ENCODE measurements at places on chromosomes 16 and 17.

GRCh38 chr17:81295676-81296381 is 722 bp upstream of the SLC38A10 start:
- H3K4me3 ChIP-seq, result peak overlapping the region; percentile 94
- H3K4me1 ChIP-seq, result peaks cover 30% of the 10 kb centered on the region
- DNase-seq, result no peak
- H3K27me3 ChIP-seq, result no peaks in the 10 kb centered on the region
- peak overlapping the region; percentile 98 for H3K27ac ChIP-seq

GRCh38 chr17:17533901-17534441 is 37.8 kb upstream of the RASD1 start:
- no peaks in the 10 kb centered on the region for H3K36me3 ChIP-seq
- H3K4me3 ChIP-seq, result no peak overlapping the region

GRCh38 chr17:50939795-50940684 is 73.9 kb upstream of the TOB1 start:
- no peak for DNase-seq
- H3K27ac ChIP-seq, result no peak overlapping the region
- H3K4me3 ChIP-seq, result no peak overlapping the region

DNA sequence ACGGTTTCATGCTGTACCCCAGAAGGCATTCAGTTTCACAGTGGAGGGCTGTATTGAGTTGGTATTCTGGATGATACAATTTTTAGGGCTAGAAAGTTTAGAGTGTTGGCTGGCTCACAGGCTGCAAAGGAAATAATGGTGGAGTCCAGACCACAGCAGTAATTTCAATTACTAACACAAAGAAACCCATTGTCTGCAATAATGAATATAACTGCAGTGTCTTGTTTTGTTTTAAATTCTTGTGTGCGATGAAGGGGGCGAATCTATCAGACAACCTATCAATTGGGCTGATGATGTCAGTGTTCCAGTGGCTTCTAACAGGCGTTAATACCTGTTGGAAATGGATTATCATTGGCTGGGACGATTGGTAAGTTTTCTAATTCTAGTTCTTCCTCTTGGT is 1.5 kb downstream of the SP2 start:
- peak overlapping the region; percentile 88 for H3K27ac ChIP-seq
- H3K27me3 ChIP-seq, result no peaks in the 10 kb centered on the region
- peak overlapping the region; percentile 89 for H3K4me3 ChIP-seq

DNA sequence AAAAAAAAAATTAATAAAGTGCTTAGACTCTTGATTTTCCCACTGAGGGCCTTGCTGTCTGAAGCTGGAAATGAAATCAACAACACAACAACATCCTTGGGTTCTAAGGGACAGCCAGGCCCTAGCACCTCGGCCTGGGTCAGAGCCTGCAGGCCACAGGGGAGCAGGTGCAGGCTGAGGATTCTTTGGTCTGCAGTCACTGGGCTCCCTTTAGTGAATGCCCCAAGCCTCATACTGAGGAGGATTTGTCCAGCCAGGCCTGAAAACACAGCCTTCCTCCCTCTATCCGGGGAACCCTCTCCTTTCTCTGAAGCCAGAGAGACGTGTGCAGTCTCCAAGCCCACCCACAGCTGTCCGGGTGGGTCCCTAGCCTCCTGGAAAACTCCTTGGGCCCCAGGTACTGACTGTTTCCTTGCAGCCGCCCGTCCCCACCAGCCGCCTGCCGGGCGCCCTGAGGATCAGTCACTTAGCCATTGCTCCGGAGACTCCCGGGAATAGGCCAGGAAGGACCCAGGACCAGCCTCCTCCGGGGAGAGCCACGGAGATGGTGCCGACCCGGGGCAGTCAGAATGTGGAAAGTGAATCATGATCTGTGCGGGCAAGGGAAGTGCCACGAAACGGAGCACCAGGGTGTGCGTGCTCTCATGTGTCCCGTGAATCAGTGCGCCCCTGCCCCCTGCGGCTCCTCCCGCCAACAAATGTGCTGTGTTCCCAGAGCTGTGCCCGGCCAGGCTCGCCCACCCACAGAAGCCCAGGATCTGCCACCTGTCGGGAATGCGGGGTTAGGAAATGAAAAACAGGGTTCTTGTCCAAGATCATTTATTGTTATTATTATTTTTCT is 91.0 kb downstream of the RTN4RL1 start:
- DNase-seq, result no peak
- H3K4me3 ChIP-seq, result no peak overlapping the region
- no peak overlapping the region for H3K27ac ChIP-seq
- peaks cover 3% of the 10 kb centered on the region for H3K27me3 ChIP-seq
- H3K36me3 ChIP-seq, result no peaks in the 10 kb centered on the region

- peaks cover 4% of the 10 kb centered on the region for H3K36me3 ChIP-seq
- H3K4me1 ChIP-seq, result peaks cover 53% of the 10 kb centered on the region
- no peak for DNase-seq
- H3K4me3 ChIP-seq, result no peak overlapping the region
- no peak overlapping the region for H3K27ac ChIP-seq
- peaks cover 5% of the 10 kb centered on the region for H3K27me3 ChIP-seq
Measured at GRCh38 chr17:73533127-73533526, 111.1 kb downstream of the SDK2 start.

DNA sequence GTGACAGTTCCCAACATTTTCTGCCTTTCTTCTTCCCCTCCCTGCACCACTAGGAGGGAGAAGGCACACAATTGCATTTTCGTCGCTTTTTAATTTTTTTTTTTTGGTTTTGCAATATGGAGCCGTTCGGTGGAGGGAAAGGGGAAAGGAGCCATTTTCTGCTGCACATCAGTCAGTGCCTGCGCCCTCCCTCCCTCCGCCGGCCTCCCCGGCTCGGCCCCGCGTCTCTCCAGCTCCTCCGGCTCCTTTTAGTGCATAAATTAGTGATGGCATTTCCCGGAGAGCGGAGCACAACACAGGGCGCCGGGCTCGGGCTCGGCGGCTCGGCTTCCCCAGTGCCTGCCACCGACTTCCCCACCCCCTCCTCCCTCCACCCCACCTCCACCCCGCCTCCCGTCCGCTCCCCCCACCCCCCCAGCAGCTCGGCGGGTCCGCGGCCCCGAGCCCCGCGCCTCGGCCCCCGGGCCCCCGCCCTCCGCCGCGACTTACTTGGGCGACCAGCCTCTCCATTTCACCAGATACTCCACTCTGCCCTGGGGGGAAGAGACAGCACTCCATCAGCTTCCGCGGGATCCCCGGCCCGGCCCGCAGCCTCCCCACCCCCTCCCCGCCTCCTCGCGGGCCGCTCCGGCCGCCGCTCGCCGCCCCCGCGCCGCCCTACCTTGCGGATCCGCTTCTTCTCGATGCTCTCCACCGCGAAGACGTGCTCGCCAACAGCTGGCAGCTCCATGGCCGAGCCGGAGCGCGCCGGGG is 542 bp downstream of the CBX4 start:
- peak overlapping the region; percentile 94 for H3K4me3 ChIP-seq
- peak overlapping the region; percentile 94 for H3K27ac ChIP-seq
- peaks cover 4% of the 10 kb centered on the region for H3K36me3 ChIP-seq
- DNase-seq, result no peak

DNA sequence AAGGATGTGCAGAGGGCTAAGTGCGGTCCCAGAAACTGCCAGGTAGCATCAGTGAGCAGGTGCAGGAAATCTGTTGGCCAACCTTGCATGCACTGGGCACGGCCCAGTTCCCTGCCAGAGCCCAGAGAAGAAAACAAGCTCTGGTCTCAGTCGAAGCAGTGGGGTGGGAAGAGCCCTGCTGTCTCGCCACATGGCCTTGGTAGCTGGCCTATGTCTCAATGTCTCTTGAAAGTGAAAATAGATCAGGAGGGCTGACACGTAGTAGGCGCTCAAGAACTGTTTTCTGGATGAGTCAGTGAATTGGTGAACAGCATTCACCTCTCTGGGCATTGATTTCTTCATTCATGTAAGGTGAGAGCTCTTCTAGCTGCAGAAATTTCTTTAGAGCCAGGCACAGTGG is 90.4 kb downstream of the MARF1 start:
- DNase-seq, result no peak
- no peak overlapping the region for H3K27ac ChIP-seq
- peaks cover 7% of the 10 kb centered on the region for H3K27me3 ChIP-seq
- no peak overlapping the region for H3K4me3 ChIP-seq
- H3K4me1 ChIP-seq, result peaks cover 8% of the 10 kb centered on the region
- no peaks in the 10 kb centered on the region for H3K36me3 ChIP-seq

DNA sequence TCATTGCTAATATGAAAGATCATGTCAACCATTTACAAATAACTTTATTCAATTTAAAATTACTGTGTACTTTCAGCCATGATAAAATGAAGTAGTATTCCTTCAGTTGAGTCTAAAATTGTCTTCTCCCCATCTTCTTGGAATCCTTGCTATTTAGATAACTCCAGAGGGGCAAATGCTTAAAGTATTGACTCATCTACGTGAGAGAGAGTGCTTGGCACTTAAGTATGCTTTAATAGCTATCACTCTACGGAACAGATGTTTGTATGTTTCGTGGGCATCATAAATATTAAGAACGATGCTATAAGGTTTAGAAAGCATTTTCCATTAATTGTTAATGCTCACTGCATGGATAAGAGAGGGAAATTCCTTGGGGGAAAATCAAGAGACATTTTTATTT is 69.3 kb upstream of the MED13 start:
- no peak for DNase-seq
- H3K36me3 ChIP-seq, result no peaks in the 10 kb centered on the region
- H3K4me3 ChIP-seq, result no peak overlapping the region
- no peaks in the 10 kb centered on the region for H3K27me3 ChIP-seq
- H3K27ac ChIP-seq, result no peak overlapping the region
- no peaks in the 10 kb centered on the region for H3K4me1 ChIP-seq

DNA sequence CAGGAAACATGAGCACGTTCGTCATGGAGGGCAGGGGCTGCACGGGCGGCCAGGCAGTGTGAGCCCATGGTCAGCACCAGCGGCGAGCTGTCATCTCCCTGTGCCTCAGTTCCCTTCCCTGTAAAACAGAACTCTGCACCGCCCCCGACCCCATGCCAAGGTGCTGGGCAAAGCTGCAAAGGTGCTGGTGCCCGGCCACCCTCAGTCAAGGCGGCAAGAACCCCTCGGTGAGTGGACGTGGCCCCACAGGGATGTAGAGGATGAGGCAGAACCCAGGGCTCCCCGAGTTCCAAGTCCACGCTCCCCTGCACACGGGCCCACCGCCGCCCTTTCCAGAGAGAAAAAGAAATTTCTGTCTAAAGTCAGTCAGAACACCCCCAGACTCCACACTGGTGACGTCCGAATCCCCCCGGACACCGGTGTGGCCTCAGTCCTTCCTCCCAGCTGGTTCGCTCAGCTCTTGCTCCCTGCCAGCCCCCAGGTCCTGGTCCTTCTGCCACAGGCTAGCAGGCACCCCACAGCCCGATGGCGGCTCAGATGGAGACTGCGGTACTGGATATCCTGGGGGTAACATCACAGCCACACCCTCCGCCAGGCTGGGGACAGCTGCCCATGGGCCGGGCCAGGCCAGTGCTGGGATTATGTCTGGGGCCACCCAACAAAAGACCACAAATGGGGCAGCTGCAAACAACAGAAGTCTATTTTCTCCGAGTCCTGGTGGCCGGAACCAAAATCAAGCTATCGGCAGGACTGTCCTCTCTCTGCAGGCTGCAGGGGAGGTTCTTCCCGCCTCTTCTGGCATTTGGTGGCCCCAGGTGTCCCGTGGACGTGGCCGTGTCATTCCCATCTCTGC is 14.4 kb upstream of the BAHCC1 start:
- H3K4me1 ChIP-seq, result peaks cover 11% of the 10 kb centered on the region
- H3K27me3 ChIP-seq, result no peaks in the 10 kb centered on the region
- H3K4me3 ChIP-seq, result no peak overlapping the region

- no peak overlapping the region for H3K4me3 ChIP-seq
- no peaks in the 10 kb centered on the region for H3K36me3 ChIP-seq
- H3K4me1 ChIP-seq, result peaks cover 7% of the 10 kb centered on the region
- no peak for DNase-seq
- H3K27ac ChIP-seq, result no peak overlapping the region
- peaks cover 6% of the 10 kb centered on the region for H3K27me3 ChIP-seq
Measured at GRCh38 chr16:82660075-82660645, 33.4 kb downstream of the CDH13 start.

DNA sequence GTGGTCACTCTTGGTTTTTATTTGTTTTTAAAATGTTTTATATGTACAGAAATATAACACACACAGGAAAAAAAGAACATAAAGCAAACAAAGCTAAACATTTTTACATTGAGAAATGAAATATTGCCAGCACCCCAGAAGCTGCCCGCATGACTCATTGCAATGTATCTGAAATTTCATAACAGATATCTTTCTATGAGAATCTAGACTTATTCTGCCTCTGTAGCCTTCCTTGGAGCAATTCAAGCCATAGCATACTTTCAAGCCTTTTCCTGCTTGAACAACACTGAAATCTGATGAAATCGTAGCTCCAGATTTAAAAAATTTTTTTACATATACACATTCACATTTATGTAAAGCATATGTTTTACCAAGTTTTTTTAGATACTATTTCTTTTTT is 86.9 kb downstream of the RBBP6 start:
- no peaks in the 10 kb centered on the region for H3K4me1 ChIP-seq
- no peaks in the 10 kb centered on the region for H3K36me3 ChIP-seq
- H3K27ac ChIP-seq, result no peak overlapping the region
- H3K27me3 ChIP-seq, result no peaks in the 10 kb centered on the region
- no peak for DNase-seq

- no peaks in the 10 kb centered on the region for H3K27me3 ChIP-seq
- no peaks in the 10 kb centered on the region for H3K36me3 ChIP-seq
- no peak for DNase-seq
- no peak overlapping the region for H3K4me3 ChIP-seq
Measured at GRCh38 chr16:47069313-47069712, 74.4 kb downstream of the NETO2 start.

DNA sequence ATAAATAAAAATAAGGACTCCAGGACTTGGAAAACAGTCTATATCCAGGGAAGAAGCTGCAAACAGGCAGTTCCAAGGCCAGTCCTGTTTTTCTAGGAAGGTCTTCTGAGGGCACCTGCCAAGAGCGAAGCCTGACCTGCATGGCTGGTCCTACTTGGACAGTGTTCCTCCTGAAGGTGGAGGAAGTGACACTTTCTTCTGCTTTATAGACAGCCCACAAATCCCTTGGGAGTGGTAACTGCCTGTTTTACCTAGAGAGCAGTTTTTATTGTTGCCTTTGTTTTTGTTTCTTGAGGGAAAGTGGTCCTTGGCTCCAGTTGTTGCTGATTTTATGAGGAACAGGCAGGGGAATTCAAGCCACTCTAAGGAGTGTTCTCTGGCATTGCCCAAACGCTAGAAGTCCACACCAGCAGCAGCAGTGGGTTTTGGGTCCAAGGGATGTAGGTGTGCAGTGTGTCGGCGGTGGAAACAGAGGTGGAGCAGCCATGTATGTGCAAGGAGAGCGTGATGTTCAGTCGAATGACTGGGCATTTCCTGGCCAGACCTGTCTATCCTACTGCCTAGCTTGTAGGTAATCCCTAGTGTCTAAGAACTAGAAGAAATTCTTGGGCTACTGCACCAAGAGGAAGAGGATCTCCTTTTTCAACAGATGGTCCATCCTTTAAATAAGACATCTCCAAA is 35.3 kb downstream of the LDHD start:
- no peak overlapping the region for H3K27ac ChIP-seq
- no peaks in the 10 kb centered on the region for H3K27me3 ChIP-seq

DNA sequence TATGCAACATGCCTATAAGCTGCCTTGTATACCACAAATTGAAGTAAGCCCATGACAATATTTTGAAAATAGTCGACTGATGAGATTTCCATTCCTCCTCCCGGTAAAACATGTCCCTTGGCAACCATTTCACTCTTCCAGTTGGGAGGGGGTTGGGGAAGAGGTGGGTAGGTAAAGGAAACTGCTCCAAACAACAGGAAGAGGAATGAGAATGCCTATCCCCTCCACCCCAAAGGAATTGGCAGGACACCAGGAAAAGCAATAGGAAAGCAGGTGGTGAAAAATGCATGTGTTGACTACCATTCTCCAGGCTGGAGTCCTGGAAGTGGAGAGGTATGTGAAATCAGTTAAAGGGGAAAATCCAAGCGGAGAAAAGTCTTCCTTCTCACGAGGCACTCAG is 455.9 kb upstream of the PSMD7 start:
- no peaks in the 10 kb centered on the region for H3K27me3 ChIP-seq
- no peak for DNase-seq
